Foreskin fibroblast (primary cell): ENCODE measurements at places on chromosomes 12 and 14.

DNA sequence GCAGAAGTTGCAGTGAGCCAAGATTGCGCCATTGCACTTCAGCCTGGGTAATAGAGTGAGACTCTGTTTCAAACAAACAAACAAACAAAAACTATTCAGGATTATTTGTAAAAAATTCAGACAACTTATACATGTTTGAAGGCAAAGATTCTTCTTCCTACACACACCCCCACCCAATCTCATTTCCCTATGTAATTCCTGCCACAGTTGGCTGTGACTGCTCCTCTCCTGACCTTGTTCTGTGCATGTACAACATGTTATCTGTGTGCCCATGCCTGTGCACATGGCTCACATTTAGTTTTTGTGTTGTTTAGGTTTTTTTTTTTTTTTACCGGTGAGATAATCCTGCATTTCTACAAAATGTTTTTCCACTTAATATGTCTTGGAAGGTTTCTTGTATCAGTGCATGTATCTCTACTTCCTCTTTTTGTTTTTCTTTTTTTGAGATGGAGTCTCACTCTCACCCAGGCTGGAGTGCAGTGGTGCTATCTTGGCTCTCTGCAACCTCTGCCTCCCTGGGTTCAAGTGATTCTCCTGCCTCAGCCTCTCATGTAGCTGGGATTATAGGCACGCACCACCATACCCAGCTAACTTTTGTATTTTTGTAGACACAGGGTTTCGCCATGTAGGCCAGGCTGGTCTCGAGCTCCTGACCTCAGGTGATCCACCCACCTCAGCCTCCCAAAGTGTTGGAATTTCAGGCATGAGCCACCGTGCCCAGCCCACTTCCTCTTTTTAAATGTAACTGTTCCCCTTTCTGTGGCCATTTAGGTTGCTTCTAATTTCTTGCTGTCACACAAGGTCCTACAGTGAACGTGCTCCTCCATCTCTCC is 8.7 kb downstream of the CFAP251 start:
- DNase-seq, result no peak

GRCh38 chr14:61254808-61255526 is 26.2 kb downstream of the TMEM30B start:
- no peak for DNase-seq

- no peak for DNase-seq
These were observed 310.2 kb downstream of the MDGA2 start for GRCh38 chr14:47365233-47365632.

GRCh38 chr12:81369175-81369574 is 291.3 kb downstream of the ACSS3 start:
- no peak for DNase-seq

DNA sequence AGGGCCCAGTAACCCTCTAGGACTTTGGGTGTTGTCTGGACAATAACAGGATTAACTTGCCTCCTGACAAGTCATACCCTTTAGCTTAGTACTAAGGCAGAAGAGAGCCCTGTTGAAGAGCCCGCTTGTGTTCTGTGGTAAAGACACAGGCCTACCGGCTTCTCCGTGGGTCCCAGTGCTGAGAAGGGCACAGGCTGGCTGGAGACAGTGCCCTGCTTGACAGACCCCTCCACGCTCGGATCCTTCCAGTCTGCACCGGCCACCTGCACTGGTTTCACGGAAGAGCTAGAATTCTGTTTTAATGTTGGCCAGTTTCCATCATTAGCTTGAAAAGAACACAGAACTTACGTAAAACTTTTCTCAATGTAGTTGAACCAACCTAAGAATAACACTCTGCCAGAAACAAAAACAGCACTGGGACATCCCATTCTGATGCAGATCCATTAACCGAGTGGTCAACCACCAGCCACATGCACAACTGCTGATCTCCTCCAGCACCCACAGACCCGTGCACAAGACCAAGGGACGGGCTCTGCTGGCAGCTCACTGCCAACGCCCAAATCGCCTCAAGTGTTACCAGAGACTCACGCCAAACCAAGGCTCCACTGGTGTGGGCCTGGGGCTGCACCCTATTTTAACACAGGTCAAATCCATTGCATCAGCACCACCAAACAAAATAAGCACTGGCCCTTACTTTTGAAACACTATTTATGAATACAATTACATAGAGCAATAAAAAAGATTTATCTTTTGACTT is 27.1 kb downstream of the ZFYVE21 start:
- DNase-seq, result no peak

DNA sequence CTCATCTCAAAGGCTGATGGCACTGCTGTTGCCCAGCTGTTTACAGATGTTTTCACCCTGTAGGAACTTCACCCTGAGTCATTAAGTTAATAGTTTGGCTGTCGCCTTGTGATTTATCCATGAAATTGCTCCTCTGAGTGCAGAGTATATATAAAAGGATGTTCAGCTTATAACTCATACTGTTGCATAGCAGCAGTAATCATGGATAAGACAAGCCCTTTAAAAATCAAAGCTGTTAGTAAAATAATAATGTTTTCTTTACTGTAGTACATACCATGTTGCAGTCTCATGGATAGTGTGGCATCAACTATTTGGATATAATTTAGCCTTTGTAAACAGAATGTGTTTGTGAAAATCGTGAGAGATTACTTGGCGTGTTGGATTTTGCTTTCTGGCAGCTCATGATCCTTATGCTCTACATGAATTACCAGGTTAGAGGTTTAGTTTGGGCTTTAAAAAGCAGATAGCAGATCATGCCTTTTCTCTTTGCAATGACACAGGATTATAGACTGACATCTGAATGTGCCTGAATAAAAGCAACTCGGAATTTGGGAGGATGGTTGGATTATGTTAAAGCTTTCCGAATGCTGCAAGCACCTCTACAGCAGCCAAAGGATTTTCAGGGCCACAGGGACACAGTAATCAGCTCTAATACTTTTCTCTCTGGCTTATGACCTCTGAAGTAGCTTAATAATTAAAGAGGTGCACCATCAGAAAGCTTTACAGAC is 279.7 kb upstream of the ATP2B1 start:
- DNase-seq, result peak; percentile 31

DNA sequence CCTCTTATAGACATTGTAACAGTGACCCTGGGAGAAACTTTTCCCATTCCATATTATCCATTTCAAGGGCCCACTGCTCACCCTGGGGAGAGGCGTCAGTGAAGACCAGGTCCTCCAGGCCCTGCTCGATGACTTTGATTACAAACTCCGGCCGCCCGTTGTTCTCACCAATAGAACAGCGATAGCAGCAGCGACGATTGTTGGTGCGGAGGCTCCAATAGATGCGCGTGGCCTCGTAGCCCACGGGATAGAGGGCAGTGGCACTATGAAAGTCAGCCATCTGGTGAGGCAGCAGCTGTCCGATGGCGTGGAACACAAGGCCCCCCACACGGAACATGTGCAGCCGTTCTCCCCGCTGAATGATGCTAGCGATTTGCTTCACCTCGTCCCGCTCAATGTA is 7.5 kb upstream of the PRKAG1 start:
- DNase-seq, result no peak

DNA sequence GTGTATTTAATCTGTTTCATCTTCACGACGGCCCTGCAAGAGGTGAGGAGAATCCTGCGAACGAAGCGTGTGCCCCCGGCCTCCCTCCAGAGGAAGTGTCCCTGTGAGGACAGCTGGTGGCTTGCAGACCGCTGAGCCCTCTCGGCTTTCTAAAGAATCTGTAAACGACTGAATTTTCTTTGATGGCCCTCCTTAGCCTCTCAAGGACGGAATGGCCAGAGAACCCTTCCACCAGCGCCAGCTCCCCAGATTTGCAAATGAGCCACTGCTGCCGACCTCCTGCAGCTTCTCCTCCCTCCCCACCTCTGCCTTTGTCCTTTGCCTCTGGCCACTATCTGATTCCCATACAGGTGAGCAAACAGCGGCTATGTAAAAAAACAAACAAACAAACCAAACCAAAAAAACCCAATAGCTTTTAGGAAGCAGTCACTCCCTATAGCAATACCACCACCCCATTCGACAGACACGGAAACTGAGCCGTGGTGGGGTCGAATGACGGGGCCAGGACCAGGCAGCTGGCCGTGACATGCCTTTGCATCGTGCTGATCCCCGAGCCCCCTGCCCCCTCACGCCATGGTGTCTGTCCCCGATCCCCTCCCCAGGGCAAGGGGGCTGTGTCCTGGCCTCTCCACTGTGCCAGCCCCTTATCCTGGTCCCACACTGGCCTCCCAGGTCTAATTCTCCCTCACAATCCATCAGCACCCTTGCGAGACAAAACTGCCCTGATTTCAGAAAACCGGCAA is 23.6 kb downstream of the RFLNA start:
- no peak for DNase-seq

DNA sequence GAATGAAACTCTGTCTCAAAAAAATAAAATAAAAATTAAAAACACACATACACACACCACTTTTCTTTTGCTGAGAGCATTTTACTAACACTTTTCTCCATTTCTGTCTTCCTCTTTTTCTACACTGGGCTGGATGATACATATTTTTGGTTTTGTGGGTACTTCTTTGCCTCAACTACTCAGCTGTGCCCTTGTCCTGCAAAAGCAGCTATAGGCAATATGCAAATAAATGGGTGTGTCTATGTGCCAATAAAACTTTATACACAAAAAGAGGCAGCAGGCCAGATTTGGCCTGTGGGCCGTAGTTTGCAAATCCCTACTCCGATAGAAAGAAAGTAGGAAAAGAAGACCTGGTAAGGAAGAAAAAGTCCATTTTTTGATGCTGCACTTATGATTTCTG is 6.5 kb downstream of the CLMN start:
- DNase-seq, result no peak

DNA sequence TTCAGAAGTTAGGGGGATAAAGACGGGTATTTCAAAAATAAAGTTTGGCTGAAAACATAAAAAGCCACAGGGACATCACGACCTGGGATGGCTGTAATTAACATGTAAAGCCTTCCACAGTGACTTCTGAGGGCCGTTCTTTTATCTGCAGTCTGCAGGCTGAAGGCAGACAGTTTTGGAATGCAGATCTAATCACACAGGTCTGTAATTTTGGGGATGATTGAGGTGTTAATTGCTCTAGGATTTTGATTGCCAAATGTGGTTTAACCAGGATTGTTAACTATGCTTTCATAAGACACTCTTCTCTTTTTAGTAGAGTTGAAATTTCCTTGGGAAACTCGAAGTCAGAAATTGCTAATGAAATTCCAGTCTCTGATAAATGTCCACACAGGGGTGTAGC is 355.5 kb downstream of the ATP23 start:
- no peak for DNase-seq

GRCh38 chr14:78592616-78593219 is 422.5 kb downstream of the NRXN3 start:
- no peak for DNase-seq

- DNase-seq, result no peak
These were observed 953 bp upstream of the NXPH4 start for GRCh38 chr12:57215668-57216013.

- no peak for DNase-seq
These were observed 40.7 kb upstream of the HDAC7 start for GRCh38 chr12:47860279-47860841.

DNA sequence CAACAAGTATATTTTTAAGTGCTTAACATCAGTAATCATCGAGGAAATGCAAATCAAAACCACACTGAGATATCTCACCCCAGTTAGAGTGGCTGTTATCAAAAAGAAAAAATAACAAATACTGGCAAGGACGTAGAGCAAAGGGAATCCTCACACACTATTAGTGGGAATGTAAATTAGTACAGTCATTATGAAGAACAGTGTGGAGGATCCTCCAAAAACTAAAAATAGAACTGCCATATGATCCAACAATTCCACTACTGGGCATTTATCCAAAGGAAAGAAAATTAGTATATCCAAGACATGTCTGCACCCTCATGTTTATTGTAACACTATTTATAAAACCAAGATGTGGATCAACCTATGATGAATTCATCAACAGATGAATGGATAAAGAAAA is 149.0 kb upstream of the PWP1 start:
- no peak for DNase-seq

DNA sequence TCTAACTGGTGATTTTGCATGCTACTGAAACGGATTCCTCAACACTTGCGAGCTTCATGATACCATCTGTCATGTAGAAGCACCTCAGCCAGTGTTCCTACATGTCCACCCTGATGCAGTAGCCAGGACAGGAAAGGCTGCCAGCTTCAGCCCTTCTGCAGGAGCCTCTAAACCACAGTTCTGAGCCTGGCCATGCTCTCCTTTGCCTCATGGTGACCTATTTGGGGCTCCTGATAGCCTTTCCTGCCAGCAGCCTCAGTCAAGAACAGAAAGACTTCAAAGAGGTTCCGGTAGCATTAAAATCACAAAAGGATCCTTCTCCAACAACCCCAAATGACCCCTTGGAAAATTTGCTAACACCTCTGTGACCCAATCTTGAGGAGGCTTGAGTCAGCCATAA is 96.0 kb downstream of the CNTN1 start:
- DNase-seq, result no peak

DNA sequence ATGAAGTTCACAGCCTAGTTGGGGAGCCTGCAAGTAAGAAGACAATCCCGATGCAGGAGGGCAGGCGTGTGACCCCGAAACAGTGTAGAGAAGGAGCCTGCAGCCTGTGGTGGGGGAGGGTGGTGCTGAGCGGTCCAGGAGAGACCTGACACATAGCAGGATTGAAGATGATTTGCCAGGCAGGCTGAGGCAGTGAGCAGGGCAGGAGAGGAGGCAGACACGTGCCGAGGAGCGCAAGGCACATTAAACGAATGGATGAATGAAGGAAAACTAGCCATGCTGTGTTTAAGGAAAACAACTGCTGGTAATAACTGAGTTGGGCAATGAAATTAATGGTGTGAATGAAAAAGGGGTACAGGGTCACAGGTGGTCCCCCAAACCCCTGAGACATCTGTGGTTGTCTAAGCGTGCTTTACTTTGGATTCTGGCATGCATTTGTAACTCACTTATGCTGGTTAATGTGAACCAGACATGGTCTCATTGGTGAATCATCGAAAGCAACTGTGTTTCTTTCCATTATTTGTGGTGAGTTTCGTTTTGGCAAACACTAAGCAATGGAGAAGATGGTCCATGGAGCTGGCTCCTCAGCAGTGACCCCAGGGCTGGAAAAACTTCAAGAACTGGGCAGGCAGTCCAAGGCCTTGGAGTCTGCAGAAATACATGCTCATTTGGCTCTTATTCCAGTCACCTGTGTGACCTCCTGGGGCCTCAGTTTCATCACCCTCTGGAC is 96.9 kb upstream of the EVL start:
- peak; percentile 92 for DNase-seq

DNA sequence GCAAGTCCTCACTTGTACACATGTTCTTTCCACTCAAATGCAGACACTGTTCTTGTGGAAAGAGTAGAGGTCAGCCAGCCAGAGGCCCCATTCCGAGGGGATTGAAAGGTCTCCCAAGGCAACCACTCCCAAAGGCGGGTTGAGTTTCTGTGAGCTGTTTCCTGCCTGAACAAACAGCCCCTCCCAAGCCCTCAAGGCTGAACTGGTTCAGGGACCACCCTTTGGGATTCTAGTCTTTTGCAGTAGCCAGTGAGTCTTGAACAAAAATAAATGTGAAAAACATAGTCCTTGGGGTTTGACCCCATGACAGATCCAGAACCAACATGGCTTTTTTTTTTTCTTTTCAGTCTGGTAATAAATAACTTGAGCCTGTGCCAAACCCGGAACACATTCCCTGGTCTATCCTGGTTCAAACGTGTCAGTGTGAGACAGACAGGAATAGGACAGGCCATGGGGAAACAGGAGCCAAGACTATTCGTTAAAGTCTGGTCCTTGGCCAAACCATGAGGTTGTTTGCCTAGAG is 17.6 kb upstream of the STK38L start:
- no peak for DNase-seq
